SK-N-SH treated with all-trans-retinoic acid at 6 μM for 48 hours (cell line): ENCODE measurements at places on chromosomes 1 and 21.

- ATAC-seq = peak; percentile 68
Measured at GRCh38 chr1:161905269-161905884, 118.3 kb downstream of the OLFML2B start.

DNA sequence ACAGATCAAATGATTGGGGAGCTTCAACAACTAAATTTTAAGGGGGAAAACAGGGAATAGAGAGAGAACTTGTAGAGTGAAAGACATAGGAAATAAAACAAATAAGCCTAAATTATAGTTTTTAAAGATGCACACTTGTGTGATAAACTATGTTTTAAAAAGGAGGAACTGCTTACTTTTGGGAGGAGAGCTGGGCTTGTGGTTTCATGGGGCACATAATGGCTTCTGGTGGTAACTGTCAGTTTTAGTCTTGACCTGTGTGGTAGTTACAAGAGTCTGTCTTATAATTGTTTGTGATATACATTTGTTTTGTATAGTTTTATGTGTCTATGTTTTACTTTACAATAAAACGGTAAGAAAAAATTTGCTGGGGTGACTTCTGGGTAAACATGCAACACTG, 165.3 kb downstream of the COL24A1 start:
- ATAC-seq = no peak

- no peak for ATAC-seq
Measured at GRCh38 chr1:30606166-30606565, 117.2 kb downstream of the MATN1 start.

DNA sequence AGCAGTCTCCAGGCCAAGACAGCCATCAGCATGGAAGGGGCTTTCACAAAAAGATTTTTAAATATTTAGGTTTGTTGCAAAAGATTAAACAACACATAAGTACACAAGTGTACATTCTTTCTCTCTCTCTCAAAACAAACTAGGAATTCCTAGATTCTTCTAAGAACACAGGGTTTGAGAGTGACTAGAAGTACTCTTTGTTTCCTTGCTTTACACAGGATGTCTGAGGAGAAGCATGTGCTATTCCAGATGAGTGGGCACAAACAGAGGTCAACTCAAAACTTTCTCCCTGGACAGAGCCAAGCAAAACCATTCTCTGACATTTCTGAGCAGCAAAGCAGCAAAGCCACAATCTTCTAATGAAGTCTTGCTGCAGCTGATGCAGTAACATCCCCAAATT, 210.6 kb upstream of the HOOK1 start:
- no peak for ATAC-seq

DNA sequence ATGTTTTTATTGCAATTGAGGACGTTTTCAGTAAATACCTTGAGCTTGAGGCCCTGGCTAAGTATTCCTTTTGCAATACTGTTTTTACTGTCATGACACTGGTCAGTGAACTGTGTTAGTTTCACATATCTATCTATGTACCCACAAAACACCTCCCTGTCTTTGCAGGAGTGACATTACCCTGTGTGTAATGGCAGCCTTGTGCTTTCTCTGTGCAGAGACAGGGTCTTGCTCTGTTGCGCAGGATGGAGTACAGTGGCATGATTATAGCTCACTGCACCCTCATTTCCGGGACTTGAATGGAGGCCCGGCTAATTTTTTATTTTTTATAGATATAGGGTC, 8.9 kb downstream of the YBX1 start:
- no peak for ATAC-seq

DNA sequence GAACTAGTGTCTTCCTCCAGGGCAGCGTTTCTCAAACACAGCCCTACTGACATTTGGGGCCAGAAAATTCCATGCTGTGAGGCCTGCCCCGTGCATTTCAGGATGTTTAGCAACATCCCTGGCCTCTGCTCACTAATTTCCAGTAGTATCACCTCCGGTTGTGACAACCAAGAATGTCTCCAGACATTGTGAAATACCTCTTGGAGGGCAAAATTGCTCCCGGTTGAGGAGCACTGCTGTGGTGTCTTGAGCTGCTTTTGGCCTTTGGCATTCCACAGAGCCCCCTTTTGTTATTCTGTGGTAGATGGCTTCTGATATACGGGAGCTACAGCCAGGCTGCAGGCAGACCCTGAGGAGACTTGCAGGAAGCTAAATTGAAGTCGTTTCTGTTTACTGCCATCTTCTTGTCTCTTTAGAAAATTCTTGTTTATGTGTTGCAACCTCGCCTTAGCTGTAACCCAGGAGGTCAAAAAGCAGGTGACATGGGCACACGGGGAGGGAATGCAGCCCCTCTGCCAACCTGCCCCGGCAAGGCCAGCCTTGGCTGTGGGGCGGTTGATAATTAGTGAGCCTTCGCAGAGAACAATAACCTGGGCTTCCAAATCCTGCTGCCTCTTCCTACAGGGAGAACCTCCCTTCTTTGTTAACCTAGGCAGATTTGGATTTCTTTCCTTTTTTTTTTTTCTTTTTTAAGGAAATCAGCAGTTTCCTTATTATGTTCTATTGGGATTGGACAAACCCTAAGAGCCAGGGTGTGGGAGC, 74.7 kb upstream of the AKT3 start:
- peak; percentile 2; the same call in 2 of the 3 replicates for ATAC-seq

DNA sequence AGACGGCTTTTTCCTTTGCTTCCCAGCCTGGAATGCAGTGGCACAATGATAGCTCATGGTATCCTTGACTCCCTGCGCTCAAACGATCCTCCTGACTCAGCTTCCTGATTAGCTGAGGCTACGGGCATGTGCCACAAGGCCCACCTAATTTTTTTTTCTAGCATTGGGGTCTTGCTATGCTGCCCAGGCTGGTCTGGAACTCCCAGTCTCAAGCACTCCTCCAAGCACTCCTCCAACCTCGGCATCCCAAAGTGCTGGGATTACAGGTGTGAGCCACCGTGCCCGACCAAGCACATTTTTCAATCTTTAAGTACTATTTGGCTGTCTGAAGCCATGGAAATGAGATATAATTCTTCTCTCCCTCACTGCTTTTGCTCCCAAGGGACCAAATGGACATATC, 58.7 kb downstream of the MAB21L3 start:
- no peak for ATAC-seq

DNA sequence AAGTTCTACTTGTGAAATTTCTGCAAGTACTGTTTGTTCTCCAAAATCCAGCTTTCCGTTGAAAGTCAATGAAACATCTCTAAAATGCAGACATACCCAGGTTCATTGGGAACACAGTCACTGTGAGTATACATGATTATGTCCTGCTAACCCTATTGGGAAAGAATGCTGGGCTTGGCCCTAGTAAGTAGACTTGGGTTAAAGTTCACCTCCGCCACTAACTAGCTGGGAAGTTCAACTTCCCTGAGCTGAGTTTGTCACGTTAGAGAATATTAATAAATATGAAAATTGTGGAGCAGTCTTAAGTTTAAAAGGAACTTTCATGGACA, 10.5 kb upstream of the PGD start:
- no peak for ATAC-seq

GRCh38 chr1:76998582-76999223, 131.4 kb downstream of the ST6GALNAC5 start:
- ATAC-seq = peak; percentile 91

GRCh38 chr1:200710166-200710565, 28.5 kb upstream of the CAMSAP2 start:
- no peak for ATAC-seq

DNA sequence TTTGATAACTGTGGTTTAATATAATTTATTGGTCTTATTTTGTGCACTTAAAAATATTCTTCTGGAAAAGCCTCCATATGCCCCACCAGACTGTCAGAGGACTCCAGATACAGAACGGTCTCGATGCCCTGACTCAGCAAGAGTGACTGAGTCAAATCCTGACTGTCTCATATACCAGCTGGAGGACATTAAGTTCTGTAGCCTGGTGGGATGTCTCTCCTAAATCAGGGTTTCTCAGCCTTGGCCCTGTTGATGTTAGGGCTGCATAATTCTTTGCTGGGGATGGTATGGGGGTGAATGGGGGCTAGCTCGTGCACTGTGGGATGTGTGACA, 67.7 kb upstream of the TLR5 start:
- no peak for ATAC-seq

DNA sequence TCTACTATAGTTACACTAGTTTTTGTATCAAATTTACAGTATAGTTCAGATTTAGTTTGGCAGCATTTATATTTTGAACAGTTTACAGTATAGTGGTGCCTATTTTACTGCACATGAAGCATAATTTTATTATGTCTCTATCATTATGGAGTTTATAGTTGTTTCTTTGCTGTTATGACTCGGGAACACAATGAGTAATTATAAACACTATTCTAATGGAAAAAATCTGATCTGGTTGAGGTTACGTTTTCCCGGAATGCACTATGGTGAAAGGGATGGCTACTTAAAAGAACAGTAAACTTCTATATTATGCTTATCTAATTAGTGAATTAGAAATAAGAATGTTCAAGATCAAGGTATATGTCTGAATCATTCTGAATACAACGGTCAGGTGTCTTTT, 10.6 kb downstream of the LCA5L start:
- ATAC-seq = no peak

GRCh38 chr21:37505963-37506362, 139.4 kb downstream of the DYRK1A start:
- no peak for ATAC-seq

DNA sequence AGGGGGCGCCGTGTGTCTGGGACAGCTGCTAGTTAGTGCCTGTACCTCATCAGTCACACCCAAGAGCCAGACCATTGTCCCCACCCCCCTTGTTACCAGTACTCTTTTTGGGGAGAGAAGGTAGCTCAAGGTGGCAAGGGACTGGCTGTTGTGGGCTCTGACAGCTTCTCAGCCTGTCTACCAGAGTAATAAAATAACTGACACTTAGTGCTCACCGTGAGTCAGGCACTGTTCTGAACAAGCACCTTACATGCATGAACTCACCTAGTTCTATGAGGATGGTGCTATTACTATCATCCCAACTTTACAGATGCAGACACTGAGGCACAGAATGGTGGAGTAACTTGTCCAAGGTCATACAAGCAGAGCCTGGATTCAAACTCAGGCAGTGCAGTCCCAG, 34.7 kb downstream of the IER5 start:
- no peak for ATAC-seq

DNA sequence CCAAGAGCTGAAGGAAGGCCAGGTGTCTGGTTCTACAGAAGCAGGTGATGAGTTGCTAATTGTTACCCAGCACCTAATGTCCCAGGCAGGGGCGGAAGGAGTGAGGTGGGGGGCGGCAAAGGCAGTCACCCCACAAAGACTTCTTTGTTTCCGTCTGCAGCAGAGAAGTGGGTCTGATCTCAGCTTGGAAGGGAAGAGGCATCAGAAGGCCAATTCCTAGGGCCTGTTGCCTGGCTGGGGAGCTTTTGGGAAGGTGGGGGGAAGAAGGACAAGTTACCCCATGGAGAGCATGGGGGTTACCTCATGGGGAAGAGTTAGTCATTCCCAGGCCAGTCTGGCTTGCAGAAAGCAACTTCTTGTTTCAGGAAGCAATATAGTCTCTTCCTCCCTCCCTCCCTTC, 10.9 kb downstream of the IGSF21 start:
- no peak for ATAC-seq

GRCh38 chr1:184487531-184488193, 100.8 kb downstream of the C1orf21 start:
- no peak for ATAC-seq

DNA sequence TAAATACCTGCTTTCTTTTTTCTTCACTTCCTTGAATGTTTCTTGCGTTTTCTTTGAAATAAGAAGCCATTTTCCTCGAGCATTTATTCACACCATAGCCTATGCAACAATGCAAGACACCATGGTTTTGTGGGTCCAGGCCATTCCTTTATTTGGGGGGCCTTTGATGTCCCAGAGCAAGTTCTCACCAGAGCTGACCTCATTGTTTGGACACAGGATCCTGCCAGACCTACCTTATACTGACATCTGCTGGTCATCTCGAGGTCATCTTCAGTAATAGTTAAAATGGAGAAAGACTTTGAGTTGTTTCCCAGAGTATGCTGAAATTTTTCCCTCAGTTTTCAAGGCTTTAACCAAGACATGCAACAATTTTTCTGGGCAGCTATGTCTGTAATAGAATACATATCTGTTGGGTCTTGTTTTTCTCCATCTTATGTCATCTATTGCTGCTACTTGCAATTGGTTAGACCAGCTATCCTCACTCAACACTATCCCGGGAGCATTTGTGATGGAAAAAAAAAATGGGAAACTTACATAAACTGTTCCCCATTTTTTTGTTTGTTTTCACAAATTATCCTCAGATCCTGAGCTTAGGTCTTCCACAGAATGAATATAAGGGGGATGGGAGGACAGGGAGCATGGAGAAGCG, 34.0 kb upstream of the BACE2 start:
- ATAC-seq = peak; percentile 65; the same call in 2 of the 3 replicates

DNA sequence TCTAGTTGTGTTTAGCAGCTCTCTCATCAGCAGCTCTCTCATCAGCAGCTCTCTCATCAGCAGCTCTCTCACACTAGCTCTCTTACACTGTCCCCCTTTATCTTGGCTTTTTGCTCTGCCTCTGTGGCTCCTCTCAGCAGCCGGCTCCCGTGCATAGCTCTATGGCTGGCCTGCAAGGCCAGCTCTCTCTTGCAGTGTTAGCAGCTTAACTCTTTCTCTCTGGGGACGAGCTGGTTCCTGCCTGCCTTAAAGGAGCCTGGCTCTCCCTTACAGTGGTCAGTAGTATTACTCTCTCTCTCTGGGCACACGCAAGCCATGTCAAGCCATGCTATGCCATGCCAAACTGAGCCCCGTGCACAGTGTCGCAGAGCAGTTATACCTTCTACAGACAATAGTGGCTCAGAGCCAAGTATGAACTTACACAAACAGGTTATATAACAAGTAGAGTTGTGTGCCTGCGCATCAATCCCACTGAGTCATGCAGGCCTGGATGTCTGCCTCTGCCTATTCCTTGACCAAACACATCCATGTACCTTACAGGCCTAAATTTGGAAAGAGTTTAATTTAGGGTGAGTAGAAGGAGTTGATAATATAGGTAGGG, 295.9 kb downstream of the TPR start:
- ATAC-seq = peak; percentile 21; the same call in 2 of the 3 replicates

GRCh38 chr1:70290218-70290617, 64.3 kb downstream of the ANKRD13C start:
- ATAC-seq = no peak

- no peak for ATAC-seq
Measured at GRCh38 chr1:159749630-159750029, 31.1 kb upstream of the DUSP23 start.

DNA sequence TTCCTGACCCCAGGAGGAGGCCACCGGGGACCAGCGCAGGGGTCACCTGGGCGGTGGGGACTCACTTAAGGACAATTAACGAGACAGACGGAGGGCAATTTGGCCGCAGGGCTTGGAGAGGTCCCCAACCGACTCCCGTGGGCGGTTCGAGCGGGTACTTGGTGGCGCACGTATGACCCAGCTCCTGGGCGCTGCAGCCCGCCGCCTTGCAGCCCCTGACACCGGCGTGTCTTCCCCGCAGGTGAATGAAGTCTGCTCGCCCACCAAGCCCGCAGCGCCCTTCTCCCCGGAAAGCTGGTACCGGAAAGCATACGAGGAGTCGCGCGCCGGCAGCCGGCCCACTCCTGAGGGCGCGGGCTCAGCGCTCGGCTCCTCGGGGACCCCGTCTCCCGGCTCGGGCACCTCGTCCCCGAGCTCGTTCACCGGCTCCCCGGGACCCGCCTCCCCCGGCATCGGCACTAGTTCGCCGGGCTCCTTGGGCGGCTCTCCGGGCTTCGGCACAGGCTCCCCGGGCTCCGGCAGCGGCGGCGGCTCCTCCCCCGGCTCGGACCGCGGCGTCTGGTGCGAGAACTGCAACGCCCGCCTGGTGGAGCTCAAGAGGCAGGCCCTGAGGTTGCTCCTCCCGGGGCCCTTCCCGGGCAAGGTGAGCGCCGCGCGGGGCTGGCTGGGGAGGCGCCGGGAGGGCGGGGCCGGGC, 1.4 kb downstream of the KIF26B start:
- ATAC-seq = peak; percentile 76
